ENCODE measurements at places on chromosomes 2 and 18.
A peak's percentile ranks its signal among the peaks of the same experiment; 100 is the strongest.

- peak; percentile 88 for DNase-seq
Measured at GRCh38 chr2:130391058-130391871, 35.4 kb downstream of the PTPN18 start.

DNA sequence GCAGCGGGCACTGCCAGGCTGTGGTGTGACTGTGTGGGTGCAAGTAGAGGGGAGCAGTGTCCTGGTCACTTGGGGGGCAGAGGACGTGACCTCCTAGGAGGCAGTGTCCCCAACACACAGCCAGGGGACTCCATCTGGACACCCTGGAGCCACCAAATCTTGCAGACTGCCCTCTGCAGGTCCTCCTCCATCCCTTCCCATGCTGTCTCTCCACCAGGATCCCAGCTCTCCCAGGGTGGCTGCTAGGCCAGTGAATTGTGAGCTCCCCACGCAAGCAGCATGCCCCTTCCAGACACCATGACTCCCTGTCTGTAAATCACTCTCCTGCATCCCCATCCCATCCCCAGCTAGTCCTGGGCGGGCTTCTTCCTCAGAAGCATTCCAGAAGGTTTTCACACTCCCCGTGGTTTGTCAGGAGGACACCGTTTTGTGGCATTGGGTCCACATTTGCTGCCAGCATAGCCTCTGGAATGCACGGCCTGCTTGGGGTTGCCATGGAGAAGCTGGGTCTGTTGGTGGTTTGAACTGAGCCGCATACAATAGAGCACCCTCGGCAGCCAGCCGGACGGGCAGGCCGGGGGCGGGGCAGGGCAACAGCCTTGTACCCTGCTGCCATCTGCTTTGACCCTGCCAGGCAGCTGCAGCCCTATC lies 210.7 kb downstream of the KLHL29 start:
- DNase-seq: peak; percentile 88

GRCh38 chr2:226589043-226589442 lies 210.6 kb downstream of the IRS1 start:
- no peak for DNase-seq

DNA sequence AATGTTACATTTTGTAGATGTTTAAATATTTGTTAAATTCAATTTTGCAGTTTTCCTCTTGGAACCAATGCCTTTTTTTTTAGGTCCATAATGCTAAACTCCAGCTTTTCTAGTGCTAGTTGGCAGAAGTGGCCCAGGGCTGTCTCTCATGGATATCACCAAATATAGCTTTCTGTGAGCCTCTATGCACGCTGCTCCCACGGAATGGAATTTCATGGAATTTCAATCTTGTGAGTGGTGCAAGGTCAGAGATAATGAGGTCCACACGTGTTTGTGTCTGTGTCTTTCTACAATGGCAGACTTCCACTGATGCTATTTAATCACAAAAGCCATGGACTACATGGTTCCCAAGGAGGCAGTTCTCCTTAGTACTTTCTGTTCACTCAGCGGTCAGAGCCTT lies 191.5 kb upstream of the PARD3B start:
- DNase-seq: no peak

- DNase-seq: no peak
Measured at GRCh38 chr2:31586230-31586629, 5.5 kb upstream of the SRD5A2 start.

- no peak for DNase-seq
Measured at GRCh38 chr2:20130821-20131645, 79.6 kb upstream of the LAPTM4A start.

- no peak for DNase-seq
Measured at GRCh38 chr2:224658780-224659405, 57.3 kb downstream of the CCDC195 start.

DNA sequence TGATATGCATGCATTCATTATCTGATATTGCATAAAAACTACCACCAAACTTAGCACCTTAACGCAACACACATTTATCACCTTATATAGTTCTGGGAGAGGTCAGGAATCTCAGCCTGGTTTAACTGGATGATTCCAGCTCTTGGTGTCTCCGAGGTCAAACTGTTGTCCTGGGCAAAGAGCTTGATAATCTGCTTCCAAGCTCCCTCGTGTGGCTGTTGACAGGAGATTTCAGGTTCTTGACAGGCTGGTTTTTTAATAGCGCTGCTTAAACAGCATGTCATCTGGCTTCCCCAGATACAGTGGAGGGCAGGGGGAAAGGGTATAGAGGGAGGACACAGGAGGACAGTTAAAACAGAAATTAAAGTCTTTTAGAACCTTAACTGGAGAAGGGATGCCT lies 785.0 kb downstream of the CNTNAP5 start:
- DNase-seq: no peak
